Stimulated activated CD8-positive, alpha-beta memory T cell treated with anti-CD3 and anti-CD28 coated beads, Interleukin-15, amount 100 ng/mL, for 4 hours (primary cell): ENCODE measurements at places on chromosomes 2 and 18.

- DNase-seq = no peak
Measured at GRCh38 chr2:102092535-102092934, 50.0 kb upstream of the IL1R1 start.

- DNase-seq = no peak
Measured at GRCh38 chr18:59792353-59792752, 95.1 kb upstream of the CCBE1 start.

- DNase-seq = no peak
Measured at GRCh38 chr18:63107931-63108330, 211.6 kb downstream of the BCL2 start.

- DNase-seq = no peak
Measured at GRCh38 chr2:20094955-20095354, 43.5 kb upstream of the LAPTM4A start.

DNA sequence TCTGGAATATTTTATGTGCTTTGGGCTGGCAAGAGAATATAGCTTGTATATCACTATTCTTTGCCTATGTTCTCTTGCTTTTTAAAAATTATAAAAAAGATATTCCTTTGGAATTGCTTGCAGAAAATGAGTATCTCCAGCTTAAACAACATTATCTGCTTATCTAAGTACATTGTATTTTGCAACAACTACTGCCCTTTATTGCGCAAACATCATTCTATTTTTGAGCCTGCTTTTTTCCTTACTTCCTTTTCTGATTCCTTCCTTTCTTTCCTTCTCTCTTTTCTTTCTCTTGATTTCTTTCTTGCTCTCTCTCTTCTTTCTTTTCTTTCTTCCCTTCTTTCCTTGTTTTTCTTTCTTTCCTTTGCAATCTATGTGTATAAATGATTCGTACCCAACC lies 74.0 kb downstream of the UNC80 start:
- DNase-seq = no peak

- no peak for DNase-seq
Measured at GRCh38 chr2:170690640-170691039, 24.5 kb upstream of the SP5 start.

GRCh38 chr2:170277951-170278350 lies 100.0 kb downstream of the MYO3B start:
- DNase-seq = no peak

DNA sequence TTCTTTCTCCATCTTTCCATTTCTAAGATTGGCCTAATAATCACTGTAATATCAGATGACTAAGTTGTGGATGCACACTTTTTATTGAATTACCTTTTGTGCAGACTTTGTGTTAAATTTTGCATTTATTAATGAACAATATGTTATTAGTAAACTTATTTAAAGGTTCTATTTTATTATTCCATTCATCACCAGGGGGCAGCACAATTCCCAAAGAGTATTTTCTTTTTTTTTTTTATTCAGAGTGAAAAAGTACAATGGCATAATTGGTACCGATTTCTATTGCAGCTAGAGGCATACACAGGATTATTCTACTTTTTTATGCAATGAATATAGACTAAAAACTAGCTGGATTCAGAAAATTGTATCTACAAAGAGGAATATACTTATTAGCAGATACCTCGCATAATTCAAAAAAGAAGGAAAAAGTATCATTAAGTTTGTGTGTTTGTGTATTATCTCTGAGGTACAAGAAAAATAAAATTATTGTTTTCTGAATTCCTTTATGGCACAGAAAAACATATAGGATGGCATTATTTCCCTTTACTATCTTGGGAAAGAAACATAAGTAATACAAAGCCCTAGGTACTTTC lies 390.6 kb downstream of the ERBB4 start:
- DNase-seq = no peak

- no peak for DNase-seq
Measured at GRCh38 chr2:128313931-128314347, 4.7 kb downstream of the HS6ST1 start.

DNA sequence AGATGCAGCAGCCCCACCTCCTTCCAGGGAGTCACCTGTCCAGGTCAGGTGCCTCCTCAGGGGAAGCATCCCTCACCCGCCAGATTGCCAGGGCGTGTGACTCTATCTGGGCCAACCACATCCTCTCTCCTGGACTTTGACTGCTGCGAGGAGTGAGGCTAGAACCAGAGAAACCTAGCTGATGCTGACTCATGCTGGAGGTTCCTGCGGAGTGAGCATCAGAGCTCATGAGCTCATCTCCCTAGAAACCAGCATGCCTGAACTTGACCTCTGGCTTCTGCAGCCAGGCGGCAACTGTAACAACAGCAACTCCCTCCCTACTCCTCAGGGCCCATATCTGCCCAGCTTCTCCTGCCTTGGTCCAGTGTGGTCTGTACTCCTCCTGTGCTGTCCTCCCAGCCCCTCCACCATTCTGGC lies 28.3 kb upstream of the NT5DC4 start:
- DNase-seq = no peak
